ENCODE measurements at places on chromosomes 12 and 14. TPM values are rescaled to one million over a fixed set of nuclear protein-coding genes. Genes with fewer than 3 reads are reported as not detected.

TMTC1 gene
- 5.4 TPM for total RNA-seq

CLEC4D gene
- 0.33 TPM for total RNA-seq

TAS2R13 gene
- total RNA-seq = 0.52 TPM

CRACR2A gene
- total RNA-seq = 9.4 TPM

APPL2 gene
- 20.9 TPM for total RNA-seq
